Cardiac atrium fibroblast (primary cell): ENCODE measurements at places on chromosomes 11 and 22. TPM values are rescaled to one million over a fixed set of nuclear protein-coding genes. Genes with fewer than 3 reads are reported as not detected.

The MCAM gene
- total RNA-seq = 51.3 and 129 TPM in 2 replicates

The SCGB1D1 gene
- not detected in 2 replicates for total RNA-seq

The TRPM5 gene
- total RNA-seq = not detected in 2 replicates

The ZNF280A gene
- not detected in 2 replicates for total RNA-seq

The DGCR6 gene
- total RNA-seq = 1.1 and 1.4 TPM in 2 replicates

The GNG3 gene
- not detected in 2 replicates for total RNA-seq

The TUB gene
- 6.3 and 7.2 TPM in 2 replicates for total RNA-seq

The RAPSN gene
- total RNA-seq = not detected in 2 replicates

The PRAME gene
- total RNA-seq = under 0.01 TPM in 1 of 2 replicates, not detected in the other

The ELFN2 gene
- 0.18 and 0.81 TPM in 2 replicates for total RNA-seq

The BARX2 gene
- not detected in 2 replicates for total RNA-seq

The RFPL3 gene
- total RNA-seq = not detected in 2 replicates

The TRPC6 gene
- total RNA-seq = 0.36 TPM in 1 of 2 replicates, not detected in the other

The PPFIBP2 gene
- total RNA-seq = 6.6 and 10.7 TPM in 2 replicates

The TRIM48 gene
- total RNA-seq = not detected in 2 replicates

The SLC22A24 gene
- total RNA-seq = not detected in 2 replicates

The POTEH gene
- not detected in 2 replicates for total RNA-seq

The CSRP3 gene
- not detected in 2 replicates for total RNA-seq

The C11orf97 gene
- not detected in 2 replicates for total RNA-seq

The LPXN gene
- 0.72 and 0.97 TPM in 2 replicates for total RNA-seq

The CRYBB2 gene
- not detected in 2 replicates for total RNA-seq

The VPREB1 gene
- total RNA-seq = not detected in 2 replicates

The APOA1 gene
- 2.3 TPM in 1 of 2 replicates, not detected in the other for total RNA-seq

The KRTAP5-2 gene
- not detected in 2 replicates for total RNA-seq

The CAPN5 gene
- total RNA-seq = 19.0 and 27.5 TPM in 2 replicates

The MMP12 gene
- total RNA-seq = not detected in 2 replicates

The ZDHHC8 gene
- total RNA-seq = 10.9 and 38.3 TPM in 2 replicates

The EHF gene
- not detected in 2 replicates for total RNA-seq

The PRRG4 gene
- total RNA-seq = 0.32 TPM in 1 of 2 replicates, not detected in the other

The VSIG10L2 gene
- not detected in 2 replicates for total RNA-seq

The OR2AT4 gene
- total RNA-seq = not detected in 2 replicates

The OMP gene
- total RNA-seq = not detected in 2 replicates

The CD3E gene
- not detected in 2 replicates for total RNA-seq

The ACR gene
- not detected in 2 replicates for total RNA-seq

The VPS11 gene
- 16.8 and 26.4 TPM in 2 replicates for total RNA-seq

The TIMP3 gene
- 25.8 and 38.1 TPM in 2 replicates for total RNA-seq
